ENCODE measurements at places on chromosomes 1 and 21.

DNA sequence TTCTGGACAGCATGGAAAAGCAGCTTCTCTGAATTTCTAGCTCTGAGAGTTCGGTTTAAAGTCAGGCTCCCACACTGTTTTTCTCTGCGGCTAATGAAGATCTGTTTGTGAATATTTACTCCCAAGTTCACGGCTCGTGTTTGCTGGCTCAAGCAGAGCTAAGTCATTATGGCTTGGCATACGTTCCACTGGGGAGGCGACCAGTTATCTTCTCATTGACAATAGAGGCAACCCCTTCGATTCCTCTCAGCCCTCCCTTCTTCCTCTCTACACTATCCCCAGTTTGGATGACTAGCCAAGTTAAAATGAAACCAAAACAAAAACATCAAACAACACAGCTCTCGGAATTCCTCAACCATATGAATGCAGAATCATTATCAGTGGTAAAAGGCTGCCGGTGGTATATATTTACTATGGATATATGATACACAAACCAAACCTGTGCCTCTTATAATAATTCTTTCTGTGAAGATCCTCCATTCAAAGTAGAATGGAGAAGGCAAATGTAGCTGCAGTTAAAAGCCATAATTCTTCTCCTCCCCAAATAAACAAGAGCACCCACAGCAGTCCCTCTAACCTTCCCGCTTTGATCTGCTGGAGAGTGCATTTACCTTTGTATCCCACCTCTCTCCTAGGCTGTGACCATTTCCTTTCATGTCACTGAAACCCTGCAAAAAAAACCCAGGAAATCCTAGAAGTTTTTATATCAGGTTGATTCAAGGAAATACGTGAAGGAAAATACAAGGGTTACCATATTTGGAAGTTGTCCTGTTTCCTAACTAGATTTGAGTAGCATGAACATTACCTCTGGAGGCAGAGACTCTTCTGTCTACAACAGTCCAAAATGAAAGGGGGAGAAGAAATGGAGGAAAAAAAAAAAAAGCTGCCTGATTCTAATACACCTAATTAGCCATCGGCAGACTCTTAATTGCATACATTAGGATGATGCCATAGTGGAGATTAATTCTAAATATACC, 108.3 kb upstream of the USH2A start:
- DNase-seq: no peak

DNA sequence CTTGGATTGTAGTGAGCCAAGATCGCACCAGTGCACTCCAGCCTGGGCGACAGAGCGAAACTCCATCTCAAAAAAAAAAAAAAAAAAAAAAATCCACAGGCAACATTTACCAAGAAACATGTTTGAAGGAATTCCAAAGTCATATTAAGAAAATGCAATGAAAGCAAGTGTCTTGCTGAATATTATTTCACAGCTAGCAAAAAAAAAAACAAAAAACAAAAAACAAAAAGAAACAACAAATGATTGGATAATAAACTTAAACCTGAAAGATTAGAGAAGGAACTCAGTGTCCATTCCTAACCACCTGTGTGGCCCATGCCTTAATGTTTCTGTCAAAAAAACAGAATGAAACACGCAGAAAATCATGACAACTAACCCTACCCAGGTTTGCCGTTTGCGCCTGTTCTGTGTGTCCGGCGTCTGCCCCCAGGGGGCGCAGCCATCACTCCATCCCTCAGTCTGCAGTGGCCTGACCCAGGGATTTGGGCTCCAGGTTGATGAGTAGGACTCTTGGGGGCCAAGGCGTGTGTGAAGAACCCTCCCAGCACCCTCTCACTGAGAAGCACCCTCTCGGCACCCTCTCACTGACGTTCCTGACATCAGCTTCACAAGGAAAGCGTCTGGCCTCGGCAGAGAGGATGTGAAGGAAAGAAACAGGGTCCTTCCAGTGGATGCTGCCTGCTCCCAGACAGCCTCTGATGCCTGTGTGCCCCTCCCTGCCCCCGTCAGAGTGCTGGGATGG, 19.2 kb upstream of the PTTG1IP start:
- DNase-seq: no peak

DNA sequence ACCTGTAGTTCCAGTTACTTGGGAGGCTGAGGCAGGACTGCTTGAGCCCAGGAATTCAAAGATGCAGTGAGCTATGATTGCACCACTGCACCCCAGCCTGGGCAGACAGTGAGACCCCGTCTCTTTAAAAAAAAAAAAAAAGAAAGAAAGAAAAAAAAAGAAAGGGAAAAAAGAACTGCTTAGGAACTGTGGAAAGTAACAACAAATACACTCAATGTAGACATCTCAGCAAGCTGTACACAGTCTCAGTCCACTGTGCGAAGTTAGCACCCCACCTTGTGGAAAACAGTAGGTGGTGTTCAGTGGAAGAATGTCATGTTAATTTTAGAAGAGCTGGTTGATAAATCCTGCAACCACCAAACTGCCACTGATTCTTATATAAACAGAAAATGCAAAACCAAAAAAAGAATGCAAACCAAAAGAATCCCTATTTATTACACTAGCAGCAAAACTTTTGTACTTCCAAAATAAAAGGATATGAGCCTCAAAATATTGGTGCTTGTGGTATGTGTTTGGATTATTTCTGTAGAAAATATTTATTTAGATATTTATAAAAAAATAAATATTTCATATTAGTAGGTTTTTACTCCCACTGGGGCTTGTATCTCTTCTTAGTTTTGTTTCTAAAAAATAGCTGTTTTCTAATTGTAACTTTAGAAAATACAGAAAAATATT, 31.1 kb downstream of the ALG14 start:
- no peak for DNase-seq

GRCh38 chr1:51863384-51863783, 15.1 kb downstream of the NRDC start:
- no peak for DNase-seq

- DNase-seq: no peak
Observed at GRCh38 chr1:220430059-220430458, 97.9 kb upstream of the MARK1 start.

- DNase-seq: no peak
Observed at GRCh38 chr1:38525343-38526043, 334.1 kb downstream of the RRAGC start.

GRCh38 chr1:3040004-3040403, 18.7 kb downstream of the ACTRT2 start:
- DNase-seq: no peak

- DNase-seq: no peak
Observed at GRCh38 chr1:27816921-27817630, 13.5 kb upstream of the PPP1R8 start.

DNA sequence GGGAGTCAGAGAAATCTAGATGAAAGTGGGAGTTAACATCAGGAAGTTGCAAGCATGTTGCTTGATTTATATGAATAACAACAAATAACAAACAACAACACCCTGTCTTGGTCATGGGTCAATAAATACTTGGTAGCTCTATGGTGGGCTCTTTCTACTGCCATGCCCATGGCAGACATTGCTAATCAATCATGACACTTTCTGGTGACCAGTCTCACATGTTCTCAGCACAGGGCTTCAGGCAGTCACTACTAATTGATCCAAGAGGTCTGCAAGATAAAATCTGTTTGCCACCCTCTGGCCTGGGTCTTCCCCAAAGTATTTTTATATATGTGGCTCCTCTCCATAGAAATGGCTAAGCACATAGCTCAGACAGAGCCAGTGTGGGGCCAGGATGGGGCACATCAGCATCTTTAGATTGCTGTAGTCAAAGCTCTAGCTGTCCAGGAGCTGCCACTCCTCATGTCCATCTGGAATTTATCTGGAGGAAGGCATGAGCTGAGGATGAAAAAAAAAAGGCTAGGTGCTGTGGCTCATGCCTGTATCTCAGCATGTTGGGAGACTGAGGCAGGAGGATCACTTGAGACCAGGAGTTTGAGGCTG, 51.2 kb downstream of the STUM start:
- no peak for DNase-seq

GRCh38 chr1:200081151-200081968, 53.9 kb downstream of the NR5A2 start:
- DNase-seq: peak; percentile 52

- no peak for DNase-seq
Observed at GRCh38 chr1:247833601-247834000, 8.1 kb downstream of the OR11L1 start.
